CD4-positive, alpha-beta T cell (primary cell): ENCODE measurements at places on chromosomes 5 and 9.

DNA sequence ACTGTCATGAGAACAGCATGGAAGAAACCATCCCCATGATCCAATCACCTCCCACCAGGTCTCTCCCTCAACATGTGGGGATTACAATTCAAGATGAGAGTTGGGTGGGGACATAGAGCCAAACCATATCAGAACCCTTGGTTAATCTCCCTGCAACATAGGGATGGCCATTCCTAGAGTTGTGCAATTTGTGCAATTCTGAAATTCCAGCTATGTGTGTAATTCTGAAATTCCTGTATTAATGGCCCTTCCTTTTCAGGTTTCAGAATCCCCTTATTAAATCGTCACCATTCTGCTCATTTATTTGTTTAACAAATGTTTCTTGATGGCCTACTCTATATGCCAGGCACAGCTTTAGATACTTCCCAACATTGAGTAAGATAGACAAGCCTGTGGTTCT is 282.6 kb downstream of the SMARCA2 start:
- no peaks in the 10 kb centered on the region for H3K36me3 ChIP-seq
- no peaks in the 10 kb centered on the region for H3K27me3 ChIP-seq
- no peak overlapping the region for H3K4me3 ChIP-seq
- no peak overlapping the region for H3K27ac ChIP-seq

DNA sequence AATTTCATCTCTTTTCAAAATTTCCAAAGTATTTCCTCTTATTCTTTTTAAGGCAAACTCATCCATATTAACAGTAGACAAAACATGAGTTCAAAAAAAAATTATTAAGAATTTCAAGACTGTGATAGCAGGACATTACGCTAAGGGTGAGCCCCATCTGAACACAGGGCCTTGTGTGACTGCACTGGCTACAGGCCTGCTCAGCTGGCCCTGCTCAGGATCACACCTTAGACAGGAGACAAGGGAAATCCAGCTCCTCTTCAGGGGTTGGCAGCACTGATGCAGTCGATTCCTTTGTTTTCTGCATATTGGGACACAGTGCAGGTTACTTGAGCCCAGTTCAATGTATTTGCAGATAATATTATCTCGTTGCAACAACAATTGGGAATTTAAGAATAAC is 444.7 kb downstream of the PLK2 start:
- no peaks in the 10 kb centered on the region for H3K4me1 ChIP-seq
- no peaks in the 10 kb centered on the region for H3K27me3 ChIP-seq
- no peak for DNase-seq
- H3K4me3 ChIP-seq, result no peak overlapping the region

GRCh38 chr9:126116351-126117157 is 210.1 kb upstream of the MVB12B start:
- no peaks in the 10 kb centered on the region for H3K27me3 ChIP-seq
- H3K36me3 ChIP-seq, result no peaks in the 10 kb centered on the region
- no peak for DNase-seq
- no peaks in the 10 kb centered on the region for H3K4me1 ChIP-seq

DNA sequence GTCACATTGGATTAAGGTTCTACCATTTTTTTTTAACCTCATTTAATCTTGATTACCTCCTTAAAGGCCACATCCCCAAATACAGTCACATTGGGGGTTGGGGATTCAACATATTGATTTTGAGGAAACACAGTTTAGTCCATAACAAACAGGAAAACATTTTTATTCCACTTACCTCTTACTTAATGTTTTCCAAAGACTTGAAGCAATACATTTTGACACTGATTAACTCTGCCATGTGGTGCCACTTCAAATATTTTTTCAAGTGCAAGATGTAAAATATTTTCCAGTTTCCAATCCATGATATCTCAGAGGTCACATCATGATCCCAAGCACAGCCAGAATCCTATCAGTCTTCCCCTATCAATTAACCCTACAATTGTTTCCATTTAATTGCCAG is 548.0 kb downstream of the CSNK1G3 start:
- DNase-seq, result no peak
- no peaks in the 10 kb centered on the region for H3K27me3 ChIP-seq
- H3K36me3 ChIP-seq, result no peaks in the 10 kb centered on the region
- H3K27ac ChIP-seq, result no peak overlapping the region
- H3K4me1 ChIP-seq, result no peaks in the 10 kb centered on the region

DNA sequence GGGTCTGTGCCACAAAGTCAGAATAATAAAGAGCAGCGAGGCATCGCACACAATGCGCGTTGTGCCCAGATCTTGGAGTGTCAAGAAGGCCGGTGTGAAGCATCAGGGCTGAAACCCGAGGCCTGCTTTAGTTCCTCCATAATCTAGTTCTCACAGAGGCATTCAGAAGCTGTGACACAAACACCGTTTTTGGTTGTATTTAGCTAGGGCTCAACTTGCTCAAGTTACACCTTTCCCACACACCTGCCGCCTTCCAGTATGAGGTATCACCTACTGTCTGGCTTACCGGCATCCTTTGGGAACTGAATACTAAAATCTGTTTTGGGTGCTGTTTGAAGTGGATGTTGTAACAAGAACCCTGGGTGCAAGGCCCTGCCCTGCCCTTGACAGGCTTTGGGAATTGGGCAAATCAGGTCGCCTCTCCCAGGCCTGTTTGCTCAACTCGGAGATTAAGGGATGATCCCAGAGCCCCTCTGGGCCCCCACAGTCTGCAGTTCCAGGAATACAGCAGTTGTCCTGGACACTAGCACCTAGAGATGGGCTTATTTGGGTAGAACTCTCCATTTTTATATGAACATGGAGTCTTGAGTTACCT is 27.0 kb downstream of the SLC25A25 start:
- H3K4me1 ChIP-seq, result peaks cover 83% of the 10 kb centered on the region
- H3K27ac ChIP-seq, result peak overlapping the region; percentile 81
- peaks cover 33% of the 10 kb centered on the region for H3K36me3 ChIP-seq
- no peaks in the 10 kb centered on the region for H3K27me3 ChIP-seq

GRCh38 chr5:132110195-132110594 is 36.6 kb downstream of the CSF2 start:
- H3K36me3 ChIP-seq, result no peaks in the 10 kb centered on the region
- H3K4me1 ChIP-seq, result peaks cover 44% of the 10 kb centered on the region
- no peaks in the 10 kb centered on the region for H3K27me3 ChIP-seq
- H3K4me3 ChIP-seq, result no peak overlapping the region

DNA sequence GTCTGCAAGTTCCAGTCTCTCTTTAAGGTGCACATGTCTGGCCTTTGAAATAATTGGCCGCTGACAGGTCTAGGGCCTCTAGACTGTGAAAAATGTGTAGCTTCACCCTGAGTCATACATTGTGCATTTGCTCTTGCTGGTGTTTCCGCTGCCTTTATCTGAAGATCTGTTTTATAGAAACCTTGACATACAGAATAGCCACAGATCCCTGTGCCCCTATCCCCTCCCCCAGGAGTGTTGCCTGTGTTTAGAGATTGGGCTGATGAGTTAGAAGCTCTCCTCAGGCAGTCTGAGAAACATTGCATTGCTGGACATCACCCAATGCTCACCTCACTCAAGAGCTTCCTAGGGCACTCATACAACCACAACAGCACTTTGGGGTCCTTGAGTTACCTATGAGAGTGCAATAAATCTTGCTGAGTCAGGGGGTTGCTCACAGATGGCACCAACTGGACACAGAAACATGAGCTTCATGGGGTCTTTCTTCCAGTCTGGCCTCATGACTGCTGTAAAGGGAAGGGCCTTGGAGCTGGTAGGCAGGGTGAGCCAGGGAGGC is 3.8 kb upstream of the ZNF782 start:
- peaks cover 12% of the 10 kb centered on the region for H3K4me1 ChIP-seq
- DNase-seq, result no peak
- H3K27me3 ChIP-seq, result no peaks in the 10 kb centered on the region
- H3K36me3 ChIP-seq, result peaks cover 3% of the 10 kb centered on the region
- no peak overlapping the region for H3K4me3 ChIP-seq
